ENCODE measurements at places on chromosomes 6 and 20. TPM values are rescaled to one million over a fixed set of nuclear protein-coding genes. Genes with fewer than 3 reads are reported as not detected.
A peak's percentile ranks its signal among the peaks of the same experiment; 100 is the strongest.

DNA sequence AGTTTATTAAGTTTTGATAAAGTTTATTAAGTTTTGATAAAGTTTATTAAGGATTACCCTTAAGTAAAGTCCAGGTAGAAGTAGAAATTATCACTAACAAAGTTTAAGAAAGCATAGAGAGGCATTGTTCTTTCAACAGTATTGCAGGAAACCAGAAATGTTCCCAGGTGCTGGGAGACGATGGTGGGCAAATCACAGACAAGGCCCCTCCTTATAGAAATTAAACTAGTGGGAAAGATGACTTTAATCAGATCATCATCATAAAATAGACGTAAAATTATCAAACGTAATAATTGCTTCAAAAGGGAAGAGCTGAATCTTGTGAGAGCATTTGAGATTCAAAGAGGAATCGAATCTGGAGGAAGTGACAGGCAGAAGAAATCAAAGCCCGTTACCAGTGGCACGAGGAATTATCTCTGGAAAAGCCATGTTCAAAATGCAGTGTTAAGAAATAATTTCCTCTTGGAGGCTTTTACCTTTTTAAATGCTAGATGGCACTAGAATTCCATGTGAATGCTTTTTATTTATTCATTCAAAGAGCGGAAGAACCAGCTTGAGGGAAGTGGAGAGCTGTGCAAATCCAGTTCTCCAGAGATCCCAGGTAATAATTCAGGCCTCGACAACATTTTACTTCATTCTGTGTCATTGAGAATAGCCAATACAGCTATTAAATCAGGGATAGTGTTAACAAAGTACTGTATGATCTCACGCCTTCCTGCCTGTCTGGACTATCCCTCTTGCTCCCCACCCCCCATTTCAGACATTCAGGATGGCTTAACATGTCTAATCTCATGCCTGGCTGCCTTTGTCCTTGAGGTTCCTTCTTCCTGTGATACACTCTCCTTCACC, 1.0 kb upstream of the APMAP start:
- no peaks in the 10 kb centered on the region for H3K27me3 ChIP-seq
- DNase-seq, result peak; percentile 54
- H3K4me3 ChIP-seq, result peak overlapping the region; percentile 83
- peak overlapping the region; percentile 95 for H3K27ac ChIP-seq
- H3K36me3 ChIP-seq, result no peaks in the 10 kb centered on the region

Gene PDYN
- not detected for total RNA-seq

Gene RNF144B
- total RNA-seq, result 8.1 TPM

Gene FAM209B
- total RNA-seq, result not detected
